Retinal pigment epithelial cell (primary cell): ENCODE measurements at places on chromosomes 2 and 18.

- DNase-seq: no peak
Measured at GRCh38 chr18:58140387-58141325, 96.6 kb downstream of the NEDD4L start.

DNA sequence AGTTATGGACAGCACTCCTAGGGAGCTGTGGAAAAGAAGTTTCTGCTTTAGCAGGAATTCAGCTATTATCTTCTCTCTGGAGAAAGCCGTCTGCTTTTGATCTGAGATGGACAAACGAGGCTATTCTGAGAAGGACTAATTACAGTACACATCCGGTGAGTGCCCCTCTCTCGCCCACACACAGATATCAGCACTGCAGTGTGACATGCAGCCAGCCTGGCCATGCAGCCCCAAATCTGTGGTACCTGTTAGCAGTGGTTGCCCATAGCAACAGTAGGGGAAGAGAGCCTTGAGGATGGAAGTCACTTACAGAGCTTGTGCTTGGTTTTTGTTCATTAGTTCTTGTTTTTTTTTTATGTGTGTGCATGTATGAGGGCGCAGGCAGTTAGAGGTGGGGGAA is 73.9 kb upstream of the TRIB2 start:
- no peak for DNase-seq

- no peak for DNase-seq
Measured at GRCh38 chr2:2798337-2798736, 467.3 kb upstream of the MYT1L start.

GRCh38 chr18:63148449-63149301 is 170.9 kb downstream of the BCL2 start:
- peak; percentile 30 for DNase-seq

GRCh38 chr2:228581731-228582130 is 400.2 kb upstream of the SPHKAP start:
- DNase-seq: no peak

- no peak for DNase-seq
Measured at GRCh38 chr2:191015239-191015638, 1.3 kb upstream of the STAT1 start.

- DNase-seq: no peak
Measured at GRCh38 chr2:98445177-98445682, 572 bp downstream of the INPP4A start.

GRCh38 chr2:52964916-52965530 is 802.6 kb upstream of the CHAC2 start:
- no peak for DNase-seq

DNA sequence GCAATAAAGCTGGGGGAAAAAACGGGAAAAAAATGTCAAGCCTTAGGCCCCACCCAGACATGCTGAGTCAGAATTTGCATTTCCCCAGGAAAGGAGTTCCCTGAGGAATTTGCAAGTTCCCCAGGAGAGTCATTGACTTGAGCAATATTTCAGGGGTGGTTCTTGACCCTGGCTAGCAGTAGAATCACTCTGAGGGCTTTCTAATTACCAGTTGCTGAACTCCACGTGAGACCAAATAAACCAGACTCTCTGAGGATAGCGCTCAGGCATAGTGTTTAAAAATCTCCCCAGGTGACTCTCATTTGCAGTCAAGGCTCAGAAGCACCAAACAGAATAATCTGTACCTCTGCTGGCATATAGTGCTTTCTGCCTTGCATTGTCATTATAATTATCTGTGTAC is 48.7 kb downstream of the C1QL2 start:
- DNase-seq: no peak

GRCh38 chr2:111522231-111522768 is 361.7 kb downstream of the ANAPC1 start:
- DNase-seq: no peak

- no peak for DNase-seq
Measured at GRCh38 chr18:79283131-79283810, 112.5 kb upstream of the NFATC1 start.

- no peak for DNase-seq
Measured at GRCh38 chr2:19748073-19748375, 153.8 kb downstream of the TTC32 start.

DNA sequence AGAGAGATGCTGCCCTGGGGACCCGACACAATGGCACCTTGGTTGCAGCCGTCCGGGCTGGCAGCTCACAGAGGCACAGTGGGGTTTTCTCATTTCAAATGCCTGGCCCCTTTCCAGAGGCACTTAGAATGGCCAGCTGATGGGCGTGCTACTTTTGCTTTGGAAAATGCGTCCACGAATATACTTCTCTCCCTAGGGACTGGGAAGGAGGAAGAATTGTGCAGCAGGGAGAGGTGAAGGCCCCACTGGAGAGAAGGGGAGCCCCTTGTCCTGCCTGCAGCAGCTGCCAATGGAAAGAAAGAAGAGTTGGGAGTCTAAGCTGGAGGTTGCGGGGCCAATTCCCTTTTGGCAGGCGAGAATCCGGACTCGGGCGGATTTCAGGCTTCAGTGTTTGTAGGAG is 1.1 kb upstream of the MAL start:
- DNase-seq: no peak

- DNase-seq: no peak
Measured at GRCh38 chr2:119333360-119333759, 33.3 kb downstream of the C2orf76 start.

GRCh38 chr2:96413323-96413722 is 77.8 kb downstream of the NCAPH start:
- no peak for DNase-seq

DNA sequence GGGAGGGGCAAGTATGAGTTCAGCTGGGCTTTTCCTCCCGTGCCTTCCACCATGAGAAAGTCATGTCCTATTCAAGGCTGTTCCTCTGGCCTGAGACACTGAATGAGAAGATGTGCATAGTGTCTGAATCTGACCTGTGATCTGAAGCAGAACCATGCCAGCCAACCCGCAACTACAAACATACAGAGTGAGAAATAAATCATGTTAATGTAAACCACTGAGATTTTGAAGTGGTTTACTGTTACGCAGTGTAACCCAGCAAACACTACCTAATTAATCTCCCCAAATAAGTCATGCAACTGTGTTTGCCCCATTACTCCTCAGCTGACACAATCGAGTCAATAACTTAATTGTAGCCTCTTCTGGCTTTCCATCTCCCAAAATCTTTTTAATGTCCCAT is 49.2 kb downstream of the METTL4 start:
- DNase-seq: no peak

- DNase-seq: peak; percentile 87
Measured at GRCh38 chr18:77207540-77207939, 42.1 kb upstream of the GALR1 start.

- no peak for DNase-seq
Measured at GRCh38 chr2:236338495-236339184, 74.4 kb upstream of the ASB18 start.

- no peak for DNase-seq
Measured at GRCh38 chr2:64330281-64331113, 123.5 kb upstream of the LGALSL start.

DNA sequence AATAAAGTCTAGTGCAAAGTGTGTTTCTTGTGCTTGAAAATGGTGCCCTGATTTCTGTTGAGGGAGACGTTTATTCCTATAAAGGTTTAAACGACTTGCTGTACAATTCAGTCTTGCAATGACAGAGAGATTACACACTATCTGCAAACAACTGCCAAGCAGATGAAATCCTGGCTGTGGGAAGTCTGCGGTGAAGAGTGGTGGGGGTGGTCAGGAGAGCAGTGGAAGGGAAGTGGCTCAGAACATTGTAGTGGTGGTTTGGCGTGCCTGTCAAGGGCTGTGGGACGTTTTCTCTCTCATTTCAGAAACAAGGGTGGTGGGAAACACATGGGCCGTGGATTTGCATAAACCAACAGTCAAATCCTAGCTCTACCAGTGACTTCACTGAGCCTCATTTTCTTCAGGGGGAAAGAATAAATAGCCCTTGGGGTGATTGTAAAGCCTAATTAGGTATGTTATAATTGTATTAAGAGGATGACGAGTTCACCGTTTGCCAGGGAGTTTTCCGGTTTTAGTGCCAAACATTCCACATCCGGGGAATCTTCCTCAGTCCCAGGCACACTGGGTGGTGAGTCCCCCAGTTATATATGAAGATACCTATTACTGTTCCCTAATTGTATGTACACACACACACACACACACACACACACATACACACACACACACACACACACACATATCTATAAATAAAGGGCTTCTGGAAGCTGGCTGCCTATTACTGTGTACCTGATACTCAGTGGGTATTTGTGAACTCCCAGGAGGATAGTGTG is 115.0 kb downstream of the SPTBN1 start:
- no peak for DNase-seq

DNA sequence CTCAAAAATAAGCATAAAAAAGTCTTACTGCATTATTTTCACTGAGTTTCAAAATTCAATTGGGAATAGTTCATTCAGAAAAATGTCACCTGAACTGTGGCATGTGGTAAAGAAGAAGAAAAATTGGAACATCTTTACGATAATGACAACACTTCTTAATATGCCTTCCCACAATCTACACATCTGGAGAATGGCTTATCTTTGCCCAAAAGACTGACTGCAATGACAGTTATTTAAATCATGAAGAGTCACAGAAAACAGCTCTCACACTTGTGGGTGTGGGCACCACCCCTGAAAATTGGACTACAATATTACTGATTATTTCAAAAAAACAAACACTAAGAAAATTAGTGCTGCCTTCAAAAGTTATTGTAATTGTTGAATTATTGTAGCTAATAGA is 152.3 kb downstream of the USP34 start:
- no peak for DNase-seq

GRCh38 chr2:158753641-158754611 is 41.2 kb upstream of the DAPL1 start:
- DNase-seq: no peak
